Renal cortex interstitium (tissue), 15 donors: ENCODE measurements at places on chromosomes 7 and 10.

DNA sequence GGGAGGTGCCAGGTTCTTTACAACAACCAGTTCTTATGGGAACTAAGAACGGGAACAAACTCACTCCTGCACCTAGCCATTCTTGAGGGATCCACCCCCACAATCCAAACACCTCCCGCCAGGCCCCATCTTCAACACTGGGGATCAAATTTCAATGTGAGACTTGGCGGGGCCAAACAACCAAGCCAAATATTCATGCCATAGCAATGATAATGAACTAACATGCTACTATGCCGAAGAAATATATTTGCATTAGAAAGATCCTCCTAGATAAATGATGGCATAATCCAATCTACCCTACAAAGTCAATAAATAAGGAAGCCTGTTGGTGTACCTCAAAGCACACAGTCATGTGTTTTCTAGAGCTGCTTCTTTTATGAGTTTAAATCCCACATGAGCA, 57.6 kb downstream of the CCDC71L start:
- DNase-seq, result no peak

GRCh38 chr10:99172950-99173349, 62.7 kb downstream of the HPSE2 start:
- no peak for DNase-seq

DNA sequence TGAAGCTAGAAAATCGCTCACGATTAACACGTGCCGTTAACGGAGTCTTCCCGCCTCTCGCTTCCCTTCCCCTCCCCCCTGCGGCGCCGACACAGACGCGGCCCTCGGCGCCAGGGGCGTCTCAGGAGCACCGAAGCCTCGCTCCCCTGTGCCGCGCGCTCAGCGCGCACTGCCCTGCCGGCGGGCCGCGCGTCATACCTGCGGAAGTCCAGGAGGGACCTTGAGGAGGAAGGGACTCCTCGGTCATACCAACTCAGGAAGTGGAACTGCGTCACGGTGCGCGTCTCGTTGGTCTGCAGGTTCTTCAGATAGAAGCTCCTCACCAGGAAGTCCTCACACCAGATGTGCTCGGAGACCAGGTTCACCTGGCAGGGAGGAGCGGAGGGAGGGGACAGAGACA, 239.6 kb downstream of the DNAJB6 start:
- no peak for DNase-seq

GRCh38 chr7:80145780-80146422, 11.3 kb downstream of the GNAI1 start:
- DNase-seq, result peak; percentile 39

DNA sequence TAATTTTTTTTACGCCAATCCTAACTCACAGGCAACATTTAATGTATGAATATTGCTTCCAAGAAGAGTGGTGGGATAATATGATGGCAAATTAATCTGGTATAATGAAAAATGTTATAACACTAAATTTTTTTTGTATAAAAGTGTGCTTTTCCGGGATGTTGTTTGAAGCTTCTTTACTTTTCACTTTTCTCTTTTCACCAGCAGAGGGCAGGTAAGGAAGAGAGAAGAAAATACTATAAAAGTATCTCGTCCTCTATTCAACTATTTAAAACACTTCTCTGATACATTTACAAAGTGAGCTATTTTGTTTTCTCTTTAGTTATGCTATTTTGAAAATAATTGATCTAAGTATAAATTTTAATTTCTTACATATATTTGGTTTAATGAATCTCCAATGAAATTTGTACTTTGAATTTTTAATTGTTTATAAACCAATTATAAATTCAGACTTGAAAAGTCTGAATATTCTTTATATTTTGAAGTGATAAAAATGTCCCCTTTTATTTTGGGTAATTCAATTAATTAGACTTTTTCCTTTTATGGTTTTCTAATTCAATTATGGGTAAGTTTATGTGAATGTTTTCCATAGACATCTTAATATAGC, 20.7 kb upstream of the CFTR start:
- DNase-seq, result no peak

DNA sequence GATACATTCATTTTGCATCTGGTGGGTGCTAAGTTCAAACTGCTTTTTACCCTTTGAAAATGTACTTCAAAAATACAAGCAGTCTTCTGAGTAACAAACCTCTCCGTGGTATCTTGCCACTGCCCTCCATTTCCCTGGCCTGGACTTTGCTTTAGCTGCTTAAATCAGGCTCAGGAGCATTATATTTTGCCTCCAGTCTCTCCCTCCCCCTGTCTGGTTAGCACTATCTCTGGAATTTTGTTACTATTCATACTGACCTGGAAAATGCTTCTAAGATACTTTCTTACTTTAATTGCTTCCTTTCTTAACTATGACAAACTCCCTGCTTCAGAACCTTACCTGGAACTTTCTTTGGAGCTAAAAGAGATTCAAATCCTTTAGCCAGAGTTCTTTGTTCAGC, 369.8 kb downstream of the GFRA1 start:
- DNase-seq, result no peak
